ENCODE measurements at places on chromosomes 1 and 21.

- no peak for DNase-seq
Observed at GRCh38 chr1:189851806-189852367, 625.8 kb downstream of the BRINP3 start.

DNA sequence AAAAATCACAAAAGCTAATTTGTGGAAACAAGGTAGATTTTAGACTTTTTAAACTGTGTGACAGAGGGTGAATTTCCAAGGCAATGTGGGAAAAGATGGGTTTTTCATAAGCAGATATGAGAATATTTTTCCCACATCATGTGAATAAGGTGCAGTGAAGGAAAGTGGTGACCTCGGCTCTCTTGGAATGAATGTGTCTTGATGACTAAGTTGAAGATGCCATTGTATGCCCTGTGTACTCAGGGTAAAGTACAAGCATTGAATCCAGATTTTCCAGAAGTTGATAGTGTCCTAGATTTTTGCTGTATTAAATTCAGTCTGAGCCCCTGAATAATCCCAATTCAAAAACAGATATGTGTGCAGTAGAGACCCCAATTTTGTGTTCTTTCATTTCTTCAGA lies 442.6 kb upstream of the ADGRL2 start:
- no peak for DNase-seq

GRCh38 chr1:231182317-231182716 lies 20.5 kb downstream of the TRIM67 start:
- no peak for DNase-seq

DNA sequence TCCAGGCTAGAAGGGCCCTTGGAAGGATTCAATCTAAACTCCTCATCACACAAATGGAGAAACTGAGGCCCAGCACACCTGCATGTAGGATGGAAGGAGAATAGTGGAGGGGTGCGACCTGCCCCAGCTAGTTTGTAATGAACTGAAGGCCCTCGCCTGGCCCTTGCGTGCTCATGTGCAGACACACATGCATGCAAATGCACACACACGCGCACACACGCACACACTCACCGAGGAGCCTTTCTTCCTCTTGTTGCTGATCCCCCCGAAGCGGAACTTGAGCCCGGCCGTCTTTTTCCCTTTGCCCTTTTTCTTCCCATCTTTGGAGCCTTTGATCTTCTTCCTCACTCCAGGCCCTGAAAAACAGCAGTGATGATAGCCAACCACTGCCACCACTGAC lies 27.9 kb downstream of the CHD5 start:
- DNase-seq, result no peak

GRCh38 chr1:232417636-232418248 lies 212.2 kb downstream of the SIPA1L2 start:
- no peak for DNase-seq

DNA sequence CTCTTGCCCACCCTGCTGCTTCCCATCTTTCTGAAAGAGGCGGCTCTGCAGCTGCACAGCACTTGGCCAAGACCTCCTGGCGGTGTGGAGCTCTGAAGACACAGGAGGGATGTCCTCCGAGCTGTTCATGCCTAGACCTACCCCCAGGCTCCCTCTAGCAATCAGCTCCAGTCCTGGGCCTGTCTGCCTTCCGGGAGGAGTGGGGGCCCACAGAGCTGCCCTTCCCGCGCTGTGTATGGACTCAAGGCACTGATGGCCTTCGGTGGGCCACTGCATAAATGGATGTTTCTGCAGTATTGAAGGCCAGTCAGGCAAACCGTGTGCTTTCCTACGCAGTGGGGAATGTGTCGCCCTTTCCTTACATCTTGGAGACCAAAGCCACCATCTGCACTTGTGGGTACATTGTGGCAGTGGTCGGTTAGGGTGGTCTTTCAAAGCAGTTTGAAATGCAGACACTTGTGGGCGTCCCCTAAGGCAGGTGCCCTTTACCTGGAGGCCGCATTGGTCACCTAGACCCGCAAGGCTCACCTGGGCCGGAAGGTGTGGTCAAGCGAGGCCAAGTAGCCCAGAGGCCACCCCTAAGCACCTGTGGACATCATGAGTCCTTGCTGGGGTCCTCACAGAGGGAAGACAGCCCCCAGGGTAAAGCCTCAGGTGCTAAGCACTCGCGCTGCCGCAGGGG lies 912 bp upstream of the PKNOX1 start:
- no peak for DNase-seq

GRCh38 chr1:154295408-154296235 lies 23.2 kb downstream of the HAX1 start:
- no peak for DNase-seq

- DNase-seq, result no peak
Observed at GRCh38 chr1:88327391-88328267, 356.4 kb upstream of the PKN2 start.

- DNase-seq, result no peak
Observed at GRCh38 chr1:233240829-233241682, 54.5 kb downstream of the PCNX2 start.

Measured in NCI-H187 treated with DMSO at 0.1 percent for 48 hours (cell line).